NCI-H460 (cell line): ENCODE measurements at places on chromosomes 6 and 20. TPM values are rescaled to one million over a fixed set of nuclear protein-coding genes. Genes with fewer than 3 reads are reported as not detected.

- no peak for DNase-seq
Measured at GRCh38 chr6:115396112-115396906, 664.4 kb downstream of the FRK start.

The RAET1L gene
- 0.20 TPM in 1 of 2 replicates, not detected in the other for total RNA-seq

GRCh38 chr20:38406476-38406875, 28.7 kb downstream of the SNHG17 start:
- DNase-seq = no peak

DNA sequence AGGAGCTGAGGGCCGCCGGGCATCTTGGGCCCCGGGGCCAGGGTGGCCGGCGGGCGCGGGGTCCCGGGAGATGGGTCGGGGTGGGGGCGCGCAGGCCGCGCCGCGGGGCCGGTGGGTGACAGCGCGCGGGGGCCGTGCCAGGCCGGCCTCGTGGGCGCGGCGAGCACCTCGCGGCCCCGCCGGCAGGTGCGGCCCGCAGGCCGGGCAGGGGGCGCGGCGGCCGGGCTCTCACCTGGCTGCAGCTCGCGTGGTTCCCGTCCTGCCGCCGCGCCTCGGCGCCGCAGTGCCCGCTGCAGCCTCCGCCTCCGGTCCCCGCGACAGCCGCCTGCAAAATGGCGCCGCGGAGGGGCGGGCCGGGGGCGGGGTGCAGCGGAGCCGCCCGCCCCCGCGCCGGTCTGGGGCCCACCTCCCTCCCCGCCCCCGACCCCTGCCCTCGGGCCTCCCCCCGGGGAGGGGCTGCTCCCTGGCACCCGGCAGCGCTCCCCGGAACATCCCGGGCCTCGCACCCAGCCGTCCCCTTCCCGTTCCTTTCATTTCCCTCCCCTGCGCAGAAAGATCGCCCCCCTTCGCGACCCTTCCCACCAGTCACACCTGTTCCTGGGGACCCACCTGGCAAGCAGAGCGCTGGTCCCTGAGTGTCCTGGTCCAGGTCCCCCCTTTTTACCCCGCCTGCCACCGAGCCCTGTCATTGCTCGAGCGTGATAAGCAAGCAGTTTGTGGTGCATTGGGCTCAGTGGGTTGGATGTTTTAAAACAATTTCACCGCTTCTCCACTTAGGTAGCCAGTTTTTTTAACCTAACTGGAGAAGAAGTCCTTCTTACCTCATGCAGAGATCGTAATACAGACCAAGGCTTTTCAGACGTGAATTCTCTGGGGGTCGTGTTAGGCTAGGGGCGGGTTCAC, at the start of gene SLC23A2:
Gene SLC23A2, minus strand, starts transcription at position 337 of the 903 bp plus-strand sequence. CDS start 68,948 bp downstream, outside the sequence.
- DNase-seq = peak; percentile 8

GRCh38 chr20:8589956-8590355, 457.9 kb downstream of the PLCB1 start:
- no peak for DNase-seq

- DNase-seq = no peak
Measured at GRCh38 chr20:22921595-22922421, 113.3 kb upstream of the SSTR4 start.
